ENCODE measurements at places on chromosomes 3 and 15.

GRCh38 chr15:77507911-77508310 lies 87.2 kb downstream of the HMG20A start:
- no peak for DNase-seq

GRCh38 chr3:100333051-100333450 lies 1.5 kb upstream of the NIT2 start:
- DNase-seq, result no peak

DNA sequence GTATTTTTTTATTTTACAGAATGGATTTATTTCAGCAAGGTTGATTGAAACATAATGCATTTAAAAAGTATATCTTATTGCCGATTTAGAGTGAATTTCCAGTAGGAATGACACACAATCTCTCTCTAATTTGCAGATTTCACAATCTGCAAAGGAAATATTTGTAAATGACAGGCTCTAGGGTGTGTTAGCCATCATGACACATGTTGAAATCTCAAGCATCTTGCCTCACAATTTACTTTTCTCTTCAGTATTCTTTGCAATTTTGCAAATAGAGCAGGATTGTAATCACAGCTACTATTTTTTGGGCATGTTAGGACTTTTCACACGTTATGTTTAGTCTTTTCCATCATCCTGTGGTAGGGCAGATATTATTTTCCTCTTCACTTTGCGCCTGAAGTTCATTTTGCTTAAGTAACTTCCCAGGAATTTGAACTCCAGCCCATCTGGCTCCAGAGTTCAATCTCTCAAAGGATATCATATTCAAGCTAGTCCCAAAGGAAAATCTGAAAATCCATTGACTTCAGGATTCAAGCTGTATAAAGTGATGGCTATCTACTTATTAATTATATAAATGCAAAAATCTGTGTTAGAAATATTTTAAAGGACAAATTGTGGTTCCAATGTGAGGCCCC lies 55.4 kb downstream of the ATP13A4 start:
- DNase-seq, result no peak

- DNase-seq, result no peak
These were observed 15.4 kb upstream of the APEH start for GRCh38 chr3:49658711-49659110.

DNA sequence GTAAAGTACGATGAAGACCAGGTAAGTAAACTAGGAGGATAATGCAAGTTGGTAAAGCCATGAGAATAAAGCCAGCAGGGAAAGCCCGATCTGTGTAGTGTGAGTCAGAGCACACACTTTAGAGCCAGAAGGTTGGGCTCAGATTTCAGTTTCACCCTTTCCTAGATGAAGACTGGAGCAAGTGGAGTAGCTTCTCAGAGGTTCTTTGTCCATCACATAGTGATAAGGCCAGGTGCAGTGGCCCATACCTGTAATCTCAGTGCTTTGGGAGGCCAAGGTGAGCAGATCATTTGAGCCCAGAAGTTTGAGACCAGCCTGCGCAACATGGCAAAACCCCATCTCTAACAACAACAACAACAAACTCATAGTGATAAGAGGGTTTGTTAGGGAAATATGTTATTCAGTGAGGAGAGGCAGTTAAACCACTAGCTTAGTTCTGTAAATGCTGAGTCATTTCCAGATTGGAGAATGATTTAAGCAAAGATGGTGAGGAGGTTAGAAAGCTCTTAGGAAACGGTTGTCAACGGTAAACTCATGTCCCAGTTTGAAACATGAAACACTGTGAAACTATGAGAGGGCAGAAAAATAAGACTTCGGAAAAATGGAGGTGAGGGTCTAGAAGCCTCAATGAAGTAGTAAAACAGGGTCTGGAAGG lies 39.0 kb downstream of the IL12A start:
- DNase-seq, result no peak

DNA sequence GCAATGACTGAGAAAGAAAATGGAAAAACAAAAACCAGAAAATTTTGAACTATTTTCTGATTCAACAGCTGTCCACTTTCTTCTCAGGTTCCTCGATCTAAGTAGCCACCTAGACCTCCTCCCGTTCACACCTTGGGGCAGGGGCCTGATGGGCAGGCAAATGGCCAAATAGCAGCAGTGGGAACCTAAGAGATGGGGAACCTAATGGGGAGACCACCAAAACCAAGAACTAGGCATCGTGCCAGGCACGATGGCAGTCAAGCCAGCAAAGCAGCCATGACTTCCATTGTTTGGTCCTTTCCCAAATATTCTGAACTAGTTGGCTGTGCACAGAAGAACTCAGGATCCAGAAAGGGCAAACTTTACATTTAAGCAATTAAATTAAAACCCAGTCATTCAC lies 57.1 kb downstream of the CAPN7 start:
- DNase-seq, result no peak

GRCh38 chr3:175270198-175270837 lies 411.2 kb downstream of the NAALADL2 start:
- no peak for DNase-seq

GRCh38 chr3:101124125-101124524 lies 130.9 kb upstream of the ABI3BP start:
- DNase-seq, result no peak

GRCh38 chr15:71730277-71731144 lies 79.8 kb upstream of the NR2E3 start:
- no peak for DNase-seq

GRCh38 chr15:50786871-50787270 lies 21.4 kb upstream of the SPPL2A start:
- no peak for DNase-seq

- DNase-seq, result no peak
These were observed 157.3 kb downstream of the ADAMTS9 start for GRCh38 chr3:64530434-64531049.
